Fibroblast of skin of left quadriceps (primary cell): ENCODE measurements at places on chromosomes 5 and 9.

- no peak for DNase-seq
Observed at GRCh38 chr5:132822650-132823480, 7.6 kb downstream of the SHROOM1 start.

GRCh38 chr5:111299831-111300432 is 75.7 kb downstream of the CAMK4 start:
- no peak for DNase-seq

- no peak for DNase-seq
Observed at GRCh38 chr5:61407706-61408270, 75.7 kb downstream of the ZSWIM6 start.

GRCh38 chr9:127258606-127259471 is 5.7 kb upstream of the GARNL3 start:
- no peak for DNase-seq

GRCh38 chr5:140043508-140043872 is 391 bp upstream of the NRG2 start:
- no peak for DNase-seq

- DNase-seq, result no peak
Observed at GRCh38 chr9:13728917-13729811, 449.7 kb upstream of the MPDZ start.

GRCh38 chr9:83133316-83133715 is 70.4 kb upstream of the RASEF start:
- DNase-seq, result no peak

DNA sequence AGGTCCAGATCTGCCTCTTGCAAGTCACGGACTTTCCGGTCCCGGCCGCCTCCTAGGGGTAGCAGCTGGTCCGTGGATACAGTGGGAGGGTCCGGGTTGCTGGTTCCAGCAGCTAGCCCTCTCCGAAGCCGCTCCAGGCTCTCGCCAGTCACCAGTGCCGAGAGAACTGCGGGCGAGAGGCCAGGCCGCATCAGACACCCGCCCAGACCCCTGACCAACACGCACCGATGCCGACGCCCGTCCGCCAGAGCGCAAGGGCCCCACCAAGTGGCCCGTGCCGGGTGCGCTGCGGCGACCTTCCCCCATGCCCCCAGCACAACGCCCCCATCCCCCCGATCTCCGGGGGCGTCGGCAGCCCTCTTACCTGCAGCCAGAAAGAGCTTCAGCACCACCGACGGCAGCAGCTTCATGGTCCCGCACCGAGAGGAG is 470 bp downstream of the HBEGF start:
- DNase-seq, result no peak

- DNase-seq, result no peak
Observed at GRCh38 chr5:1636981-1637638, 113.3 kb upstream of the LPCAT1 start.

- DNase-seq, result no peak
Observed at GRCh38 chr9:34809504-34810186, 99.7 kb upstream of the CCL21 start.

- no peak for DNase-seq
Observed at GRCh38 chr9:38336341-38336740, 56.2 kb upstream of the ALDH1B1 start.

GRCh38 chr5:8845296-8845695 is 700.6 kb downstream of the SEMA5A start:
- no peak for DNase-seq

- no peak for DNase-seq
Observed at GRCh38 chr5:96529559-96529958, 96.5 kb upstream of the PCSK1 start.

DNA sequence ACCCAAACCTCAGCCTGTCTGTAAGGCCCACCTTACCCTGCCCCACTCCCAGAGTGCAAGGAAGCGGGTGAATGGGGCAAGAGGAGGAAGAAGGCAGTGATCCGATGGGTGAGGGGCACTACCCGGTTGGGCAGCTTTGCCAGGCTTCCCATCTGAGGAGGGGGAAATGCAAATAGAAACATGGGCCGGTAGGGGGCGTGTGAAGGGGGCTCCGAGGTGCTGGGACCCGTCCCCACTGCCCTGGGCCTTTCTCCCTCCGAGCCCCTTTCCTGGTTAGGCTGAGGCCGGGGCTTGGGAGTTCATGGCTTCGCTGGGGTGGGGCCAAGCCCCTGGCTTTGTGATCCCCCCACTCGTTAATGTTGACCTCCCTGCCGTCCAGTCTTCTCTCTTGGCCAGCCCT is 23.6 kb upstream of the MYORG start:
- no peak for DNase-seq

DNA sequence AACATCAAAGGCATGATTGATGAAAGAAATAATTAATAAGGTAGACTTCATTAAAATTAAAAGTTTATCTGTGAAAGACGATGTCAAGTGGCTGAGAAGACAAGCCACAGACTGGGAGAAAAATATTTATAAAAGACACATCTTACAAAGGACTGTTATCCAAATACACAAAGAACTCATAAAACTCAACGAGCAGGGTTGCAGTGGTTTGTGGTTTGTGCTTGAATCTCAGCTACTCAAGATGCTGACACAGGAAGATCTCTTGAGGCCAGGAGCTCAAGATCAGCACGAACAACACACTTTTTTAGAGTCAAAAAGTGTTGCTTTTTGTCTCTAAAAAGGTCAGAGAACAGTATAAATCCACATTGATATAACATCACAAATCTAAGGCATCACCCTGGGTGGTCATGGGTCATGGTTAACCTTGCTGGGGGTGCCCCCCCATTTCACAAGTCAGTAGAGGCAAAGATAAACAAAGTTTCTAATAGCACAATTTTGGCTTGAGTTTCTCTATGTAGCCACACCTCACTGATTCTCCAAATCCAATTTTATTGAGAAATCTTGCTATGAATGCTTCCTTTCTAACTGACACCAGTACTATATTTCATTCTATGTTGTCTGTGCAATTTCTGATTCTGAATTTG is 342.9 kb upstream of the RPS23 start:
- DNase-seq, result no peak

GRCh38 chr5:90563108-90563507 is 4.5 kb downstream of the ADGRV1 start:
- no peak for DNase-seq

- DNase-seq, result no peak
Observed at GRCh38 chr5:171128136-171128535, 180.9 kb upstream of the TLX3 start.

DNA sequence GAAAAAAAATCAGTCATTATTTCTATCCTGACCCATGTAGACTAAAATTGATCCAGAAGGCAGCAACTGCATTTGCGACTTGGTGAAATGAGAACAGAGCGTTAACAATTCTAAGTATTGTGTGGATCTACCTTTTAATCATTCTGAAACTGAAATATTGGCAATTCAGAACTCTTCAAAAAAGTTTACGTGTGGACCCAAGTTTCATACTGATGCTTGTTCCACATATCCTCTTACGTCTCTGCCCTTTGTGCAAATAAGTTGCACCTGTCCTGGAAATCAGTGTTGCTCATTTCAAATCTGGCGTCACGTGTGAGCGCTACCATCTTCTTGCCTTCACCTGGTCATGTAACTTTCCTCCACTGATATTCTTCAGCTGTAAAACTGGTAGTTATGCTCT is 74.7 kb downstream of the NTRK2 start:
- no peak for DNase-seq

- DNase-seq, result peak; percentile 20
Observed at GRCh38 chr5:93246090-93246855, 334.7 kb downstream of the NR2F1-AS1 start.

DNA sequence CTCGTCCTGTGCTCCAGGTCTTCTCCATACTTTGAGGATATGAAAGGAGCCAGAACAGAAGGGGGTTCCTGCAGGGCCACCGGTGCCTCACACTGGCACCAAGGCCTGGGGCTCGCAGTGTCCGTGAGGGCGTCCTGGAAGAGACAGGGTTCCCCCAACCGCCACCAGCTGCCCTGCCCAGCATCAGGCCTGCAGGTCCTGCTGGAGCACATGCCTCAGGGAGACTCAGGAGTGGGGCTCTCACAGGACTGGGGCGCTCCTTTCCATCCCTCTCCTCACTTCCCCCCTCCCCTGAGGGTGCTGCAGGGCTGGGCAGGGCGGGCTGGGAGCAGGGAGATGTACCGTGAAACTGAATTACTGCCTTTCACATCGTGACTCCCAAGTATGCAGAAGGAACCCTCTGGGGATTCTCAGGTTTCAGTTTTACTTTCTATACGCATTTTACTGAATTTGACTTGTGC is 31.7 kb downstream of the CEP72 start:
- DNase-seq, result no peak

DNA sequence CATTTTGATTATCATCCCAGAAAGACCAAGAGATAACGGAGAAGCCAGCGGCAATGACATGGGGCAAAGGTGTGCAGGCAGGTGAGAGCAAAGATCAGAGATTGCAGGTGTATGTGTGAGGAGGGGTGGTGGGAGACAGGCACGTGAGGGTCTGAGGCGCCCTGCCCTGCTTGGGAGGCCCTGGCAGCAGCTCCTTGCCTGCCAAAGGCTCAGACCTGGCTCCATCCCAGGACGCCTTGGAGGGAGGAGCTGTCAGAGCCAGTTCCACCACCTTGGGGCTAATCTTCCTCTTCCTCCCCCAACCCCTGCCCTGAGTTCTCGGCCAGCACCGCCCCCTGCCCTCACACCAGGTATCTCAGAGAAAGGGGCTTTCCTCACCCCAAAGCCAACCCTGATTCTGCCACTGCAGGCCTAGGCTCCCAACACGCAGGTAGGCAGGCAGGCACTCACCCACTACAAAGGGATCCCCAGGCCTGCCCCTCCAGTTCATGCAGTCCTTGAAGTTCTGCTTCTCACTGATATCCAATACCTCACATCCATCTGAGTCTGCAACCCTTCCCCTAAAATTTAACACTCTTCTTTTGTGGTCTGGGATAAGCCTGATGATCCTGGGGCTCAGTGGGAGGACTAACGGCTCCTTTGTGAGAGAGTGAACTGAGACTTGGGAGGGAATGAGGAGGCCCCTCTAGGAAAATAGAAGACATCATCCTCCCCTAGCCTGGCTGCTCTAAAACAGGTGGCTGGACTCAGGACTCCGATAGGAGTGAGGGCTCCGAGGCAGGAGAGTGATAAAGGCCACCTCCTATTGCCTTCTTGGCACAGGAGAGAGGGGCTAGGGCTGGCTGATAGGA is 1.8 kb downstream of the AQP3 start:
- DNase-seq, result no peak

- no peak for DNase-seq
Observed at GRCh38 chr5:170173227-170173626, 59.6 kb upstream of the C5orf58 start.

DNA sequence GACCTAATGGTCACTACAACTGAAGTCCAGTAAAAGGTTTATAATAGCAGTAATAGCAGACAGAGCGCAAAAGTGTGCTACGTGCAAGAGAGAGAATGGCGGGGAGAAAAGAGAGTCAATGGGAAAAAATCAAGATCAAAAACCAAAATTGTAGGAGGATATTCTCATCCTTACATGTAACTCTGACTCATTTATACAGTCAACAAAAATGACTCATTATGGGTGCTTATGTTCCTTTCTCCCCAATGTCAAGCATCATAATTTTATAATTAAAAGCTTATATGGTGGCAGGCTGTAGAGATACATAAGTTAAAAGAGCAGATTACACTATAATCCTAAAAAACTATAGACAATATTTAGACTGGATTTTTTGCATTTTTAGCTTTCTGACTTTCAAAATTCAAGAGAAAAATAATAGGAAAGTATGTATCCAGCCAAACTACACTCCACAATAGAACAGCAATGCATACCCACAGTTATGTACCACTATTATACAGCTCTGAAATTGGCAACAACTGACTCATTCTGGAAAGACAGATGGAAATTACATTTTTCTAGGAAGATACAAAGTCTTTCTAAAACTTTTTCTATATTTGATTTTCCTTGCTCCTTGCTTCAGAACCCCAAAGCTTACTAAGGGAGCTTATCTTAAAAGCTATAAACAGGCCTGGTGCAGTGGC is 78.4 kb downstream of the PLPP1 start:
- DNase-seq, result no peak

DNA sequence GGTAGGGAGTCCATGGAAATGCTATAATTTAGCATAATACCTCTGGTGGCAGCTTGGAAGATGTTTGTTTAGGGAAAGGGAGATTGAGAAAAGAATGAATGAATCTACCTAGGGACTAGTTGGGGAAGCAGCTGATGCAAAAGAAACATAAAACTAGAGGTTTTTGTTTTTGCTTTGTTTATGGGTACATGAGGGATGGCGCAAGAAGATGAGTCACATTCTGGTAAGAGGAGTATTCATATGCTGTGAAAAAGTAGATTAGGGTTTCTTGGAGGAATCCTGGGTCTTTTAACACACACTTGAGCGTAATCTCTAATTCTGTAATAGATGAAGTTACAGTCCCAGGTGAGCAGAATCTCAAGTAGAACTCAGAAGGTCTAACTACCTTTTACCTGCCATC is 17.1 kb downstream of the C9orf43 start:
- DNase-seq, result no peak

GRCh38 chr5:13567819-13568218 is 376.7 kb downstream of the DNAH5 start:
- peak; percentile 75 for DNase-seq

DNA sequence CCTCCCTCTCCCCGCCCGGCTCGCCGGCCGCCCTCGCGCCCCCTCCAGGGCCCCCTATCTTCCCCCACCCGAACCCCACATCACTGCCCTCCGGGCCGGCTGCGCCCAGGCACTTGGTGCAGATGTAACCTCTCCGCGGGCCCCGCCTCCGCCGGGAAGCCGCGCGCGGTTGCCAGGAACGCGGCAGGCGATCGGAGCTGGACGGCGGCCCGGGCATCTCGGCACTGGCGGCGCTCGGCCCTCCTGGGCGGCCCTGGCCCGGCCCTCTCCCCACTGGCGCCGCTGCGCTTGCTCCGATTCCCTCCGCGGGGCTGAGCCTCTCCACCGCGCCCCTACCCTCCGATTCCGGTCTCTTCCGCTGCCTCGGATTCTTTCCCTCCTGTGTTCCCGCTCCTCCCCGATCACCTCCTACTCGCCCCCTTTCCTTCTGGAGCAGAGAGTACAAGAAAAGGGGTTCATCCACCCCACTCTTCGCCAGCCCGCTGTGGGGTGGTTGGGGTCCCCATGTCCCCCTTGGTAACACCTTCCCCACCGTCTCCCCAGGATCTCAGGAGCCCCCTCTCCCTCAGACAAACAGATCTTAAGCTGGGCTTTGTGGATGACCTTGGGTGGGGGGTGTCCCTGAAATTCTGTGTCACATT is 70.6 kb downstream of the C9orf50 start:
- peak; percentile 67 for DNase-seq
